ENCODE measurements at places on chromosomes 16 and 17. TPM values are rescaled to one million over a fixed set of nuclear protein-coding genes. Genes with fewer than 3 reads are reported as not detected.

Gene KRT13
- total RNA-seq, result not detected

Gene RCVRN
- total RNA-seq, result not detected

Gene SLC5A10
- not detected for total RNA-seq

Gene KRT16
- total RNA-seq, result not detected

- no peak for DNase-seq
Measured at GRCh38 chr16:4696172-4696904, 3.0 kb downstream of the NUDT16L1 start.

GRCh38 chr16:30551781-30552180 lies 6.4 kb downstream of the ZNF764 start:
- DNase-seq, result no peak

DNA sequence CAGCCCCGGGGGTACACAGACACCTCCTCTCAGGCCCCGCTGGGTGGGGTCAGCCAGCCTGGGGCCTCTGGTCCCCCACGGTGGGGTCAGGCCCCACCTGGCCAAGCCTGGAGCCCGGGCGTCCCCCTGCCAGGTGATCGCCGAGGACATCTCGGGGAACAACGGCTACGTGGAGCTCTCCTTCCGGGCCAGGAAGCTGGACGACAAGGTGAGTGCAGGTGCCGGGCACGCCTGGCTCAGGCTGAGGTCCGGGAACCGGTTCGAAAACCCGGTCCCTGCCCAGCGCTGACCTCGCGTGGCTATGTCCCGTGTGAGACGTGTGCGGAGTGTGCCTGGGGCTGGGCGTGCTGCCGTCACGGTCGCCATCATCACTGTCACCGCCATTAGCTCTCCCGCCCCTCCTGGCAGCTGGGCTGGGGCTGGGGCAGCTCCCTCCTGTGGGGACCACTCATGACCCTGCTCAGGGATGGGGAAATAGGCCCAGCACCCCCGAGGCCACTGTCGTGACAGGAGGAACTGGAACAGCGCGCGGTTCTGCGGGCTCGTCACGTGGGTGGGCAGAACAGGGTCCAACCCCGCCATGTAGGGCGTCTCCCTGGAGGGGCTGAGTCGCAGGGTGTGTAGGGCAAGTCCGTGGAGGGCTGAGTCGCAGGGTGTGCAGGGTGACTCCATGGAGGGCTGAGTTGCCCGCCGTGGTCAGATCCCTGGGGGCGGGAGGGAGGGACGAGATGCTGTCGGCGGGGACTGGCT lies 8.5 kb downstream of the CPNE7 start:
- DNase-seq, result no peak

GRCh38 chr17:81380666-81381518 lies 14.4 kb upstream of the BAHCC1 start:
- no peak for DNase-seq

- no peak for DNase-seq
Measured at GRCh38 chr16:10441726-10442125, 55.9 kb downstream of the ATF7IP2 start.

DNA sequence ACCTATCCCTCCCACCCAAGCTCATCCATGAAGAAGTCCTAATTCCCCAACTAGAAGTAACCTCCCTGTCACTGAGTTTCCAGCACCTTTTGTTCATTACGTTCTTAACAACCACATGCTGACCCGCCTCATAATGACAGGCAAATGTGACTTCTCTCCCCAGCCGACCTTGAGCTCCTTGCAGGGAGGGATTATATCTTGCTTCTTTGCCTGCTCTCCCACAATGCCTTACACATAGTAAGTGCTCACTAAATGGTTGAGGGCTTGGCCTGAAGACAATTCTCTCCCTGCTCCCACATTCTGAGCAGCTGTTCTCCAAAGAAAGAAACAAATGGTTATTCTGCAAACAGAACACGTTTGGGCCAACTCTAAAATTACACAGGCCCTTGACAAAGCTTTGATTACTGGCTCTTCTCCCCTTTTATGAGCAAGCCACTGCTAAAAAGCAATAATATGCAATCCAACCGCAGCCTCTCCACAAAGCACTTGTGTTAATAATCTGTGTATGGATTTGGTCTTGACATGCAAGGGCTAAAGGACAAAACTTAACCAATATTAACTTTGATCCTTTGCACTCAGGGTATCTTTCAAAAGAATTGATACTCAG lies 23.2 kb downstream of the SLC39A11 start:
- DNase-seq, result no peak

- no peak for DNase-seq
Measured at GRCh38 chr17:53571342-53571741, 251.4 kb upstream of the KIF2B start.

DNA sequence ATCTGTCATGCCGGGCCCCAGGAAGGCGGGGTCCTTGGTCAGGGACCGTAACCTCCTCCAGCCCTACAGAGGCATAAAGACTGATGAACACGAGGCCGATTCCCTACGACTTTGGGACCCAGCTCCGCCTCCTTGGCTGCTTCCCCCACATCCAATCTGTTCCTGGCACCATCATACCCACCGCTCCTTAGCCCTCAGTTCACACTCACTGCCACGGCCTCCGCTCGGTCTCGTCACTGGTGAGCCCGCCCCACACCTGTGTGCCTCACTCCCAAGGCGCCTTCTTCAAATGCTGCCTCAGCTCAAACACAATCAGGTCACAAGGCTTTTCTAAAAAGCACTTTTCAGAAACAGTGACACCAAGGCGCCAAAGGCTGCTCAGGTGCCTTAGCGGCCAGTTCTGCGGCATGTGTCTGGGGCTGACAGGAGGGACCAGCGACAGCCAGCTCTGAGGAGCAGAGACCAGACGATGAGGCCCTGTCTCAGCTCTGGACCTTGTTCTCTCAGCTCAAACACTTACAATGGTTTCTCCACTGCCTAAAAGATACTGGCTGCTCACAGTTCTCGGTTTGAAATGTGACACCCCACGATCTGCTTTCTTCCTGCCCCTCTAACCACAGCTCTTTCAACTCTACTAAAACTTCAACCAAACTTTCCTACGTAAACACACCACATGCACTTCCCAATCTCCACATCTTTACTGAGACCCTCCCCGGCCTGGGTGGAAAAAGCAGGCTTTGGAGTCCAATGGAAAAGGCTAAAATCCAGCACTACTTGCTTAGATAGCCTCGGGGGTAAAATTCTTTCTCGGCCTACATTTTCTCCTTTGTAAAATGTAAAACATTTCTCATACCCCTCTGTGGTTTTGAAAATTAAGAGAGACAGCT lies 33.2 kb downstream of the CYB5D2 start:
- no peak for DNase-seq

GRCh38 chr16:28321700-28322411 lies 29.5 kb downstream of the SBK1 start:
- DNase-seq, result no peak

GRCh38 chr17:81167638-81168037 lies 1.6 kb upstream of the AATK start:
- DNase-seq, result no peak

- DNase-seq, result no peak
Measured at GRCh38 chr16:50252874-50253513, 13.4 kb upstream of the ADCY7 start.

DNA sequence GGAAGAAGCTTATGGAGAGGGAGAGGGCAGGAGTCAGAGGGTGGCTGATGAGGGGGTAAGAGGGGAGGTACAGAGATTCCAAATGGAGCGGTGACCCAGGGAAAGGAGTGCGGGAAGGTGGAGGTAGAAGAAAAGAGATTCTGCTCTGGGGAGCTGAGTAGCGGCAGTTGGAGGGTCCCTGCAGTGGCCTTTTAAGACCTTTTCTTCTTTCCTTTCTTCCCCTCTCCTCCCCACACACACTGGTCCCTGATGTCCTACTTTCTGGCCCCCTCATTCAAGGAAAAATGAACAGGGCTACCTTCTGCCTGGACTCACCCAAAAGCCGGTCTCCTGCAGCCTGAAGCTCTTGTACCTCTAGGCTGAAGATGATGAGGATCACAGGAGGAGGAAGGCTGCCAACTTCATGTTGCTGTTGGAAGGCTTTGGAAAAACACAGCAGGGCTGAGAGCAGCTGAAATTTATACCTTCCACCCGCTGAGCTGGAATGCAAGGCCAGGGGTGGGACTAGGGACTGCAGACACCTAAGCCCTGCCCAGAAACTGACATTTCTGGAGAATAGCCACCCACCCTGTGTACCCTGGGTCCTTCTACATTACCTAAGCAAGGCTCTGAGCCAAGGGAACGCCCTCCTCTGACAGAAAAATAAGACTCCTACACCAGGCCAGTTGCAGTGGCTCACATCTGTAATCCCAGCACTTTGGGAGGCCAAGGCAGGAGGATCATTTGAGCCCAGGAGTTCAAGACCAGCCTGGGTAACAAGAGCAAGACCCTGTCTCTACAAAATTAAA lies 9.4 kb upstream of the HEATR6 start:
- no peak for DNase-seq

DNA sequence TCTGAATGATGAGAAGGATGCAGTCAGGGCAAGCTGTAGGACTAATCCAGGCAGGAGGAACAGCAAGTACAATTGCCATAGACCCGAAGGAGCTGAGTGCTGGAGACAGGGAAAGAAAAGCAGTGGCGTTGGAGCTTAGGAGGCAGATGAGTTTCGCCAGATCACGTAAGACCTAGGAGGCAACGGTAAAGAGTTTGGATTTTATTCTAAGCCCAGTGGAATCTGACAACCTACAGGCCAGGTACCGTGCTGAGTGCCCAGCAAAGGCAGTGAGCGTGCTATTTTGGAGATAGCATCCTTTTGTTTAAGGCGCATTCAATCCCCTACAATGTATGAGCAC lies 1.2 kb downstream of the USP43 start:
- DNase-seq, result peak; percentile 17

DNA sequence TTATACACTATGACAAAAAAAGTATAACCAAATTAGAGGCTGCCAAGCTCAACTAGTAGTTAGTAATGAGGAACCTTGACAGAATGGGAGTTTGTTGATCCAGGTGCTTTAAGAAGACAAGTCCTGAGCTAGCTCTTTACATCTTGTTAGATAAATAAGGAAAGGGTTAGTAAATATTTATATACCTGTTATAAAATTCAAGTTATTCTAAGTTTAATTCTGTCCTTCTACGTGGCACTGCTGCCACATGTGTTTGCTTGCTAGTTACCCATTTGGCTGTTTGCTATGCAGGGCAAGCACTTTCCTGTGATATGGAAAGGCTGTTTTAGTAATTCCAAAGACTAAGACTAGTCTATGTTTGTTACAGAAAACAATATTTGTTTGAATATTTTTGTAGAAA lies 180.5 kb downstream of the MYO1D start:
- no peak for DNase-seq

GRCh38 chr17:75227729-75228128 lies 22.2 kb downstream of the NUP85 start:
- no peak for DNase-seq

DNA sequence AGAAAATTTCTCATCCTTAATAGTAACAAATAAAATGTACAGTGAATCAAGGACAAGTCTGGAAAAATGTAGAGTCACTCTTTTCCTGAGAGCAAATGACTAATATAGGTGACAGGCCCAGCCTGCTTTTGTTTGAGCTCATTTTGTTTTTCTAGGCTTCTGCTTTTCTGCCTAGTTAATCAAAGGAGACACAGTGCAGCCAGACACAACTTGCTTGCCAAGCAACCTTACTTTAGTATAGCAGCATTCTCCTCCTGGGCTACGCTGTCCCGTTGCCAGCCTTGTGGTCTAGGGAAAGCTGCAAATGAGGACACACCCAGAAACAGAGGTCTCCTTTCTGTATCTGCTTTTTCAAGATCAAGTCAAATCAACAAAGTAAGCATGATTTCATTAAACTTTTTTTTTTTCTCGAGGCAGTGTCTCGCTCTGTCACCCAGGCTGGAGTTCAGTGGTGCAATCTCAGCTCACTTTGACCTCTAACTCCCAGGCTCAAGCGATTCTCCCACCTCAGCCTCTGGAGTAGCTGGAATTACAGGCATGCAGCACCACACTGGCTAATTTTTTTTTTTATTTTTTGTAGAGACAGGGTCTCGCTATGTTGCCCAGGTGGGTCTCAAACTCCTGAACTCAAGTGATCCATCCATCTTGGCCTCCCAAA lies 17.2 kb downstream of the GINS3 start:
- no peak for DNase-seq

- no peak for DNase-seq
Measured at GRCh38 chr16:84255050-84255810, 15.4 kb upstream of the KCNG4 start.

All from G401 (cell line).